ENCODE measurements at places on chromosomes 3 and 15. TPM values are rescaled to one million over a fixed set of nuclear protein-coding genes. Genes with fewer than 3 reads are reported as not detected.

The ARGFX gene
- not detected for total RNA-seq

The B3GNT5 gene
- 7.3 TPM for total RNA-seq

The GRM2 gene
- under 0.01 TPM for total RNA-seq

The CD200 gene
- under 0.01 TPM for total RNA-seq

Data from bronchial smooth muscle cell (primary cell).